ENCODE measurements at places on chromosomes 4 and X. TPM values are rescaled to one million over a fixed set of nuclear protein-coding genes. Genes with fewer than 3 reads are reported as not detected.

GAGE12E gene
- not detected for total RNA-seq

RBM47 gene
- total RNA-seq = 0.12 TPM

DNA sequence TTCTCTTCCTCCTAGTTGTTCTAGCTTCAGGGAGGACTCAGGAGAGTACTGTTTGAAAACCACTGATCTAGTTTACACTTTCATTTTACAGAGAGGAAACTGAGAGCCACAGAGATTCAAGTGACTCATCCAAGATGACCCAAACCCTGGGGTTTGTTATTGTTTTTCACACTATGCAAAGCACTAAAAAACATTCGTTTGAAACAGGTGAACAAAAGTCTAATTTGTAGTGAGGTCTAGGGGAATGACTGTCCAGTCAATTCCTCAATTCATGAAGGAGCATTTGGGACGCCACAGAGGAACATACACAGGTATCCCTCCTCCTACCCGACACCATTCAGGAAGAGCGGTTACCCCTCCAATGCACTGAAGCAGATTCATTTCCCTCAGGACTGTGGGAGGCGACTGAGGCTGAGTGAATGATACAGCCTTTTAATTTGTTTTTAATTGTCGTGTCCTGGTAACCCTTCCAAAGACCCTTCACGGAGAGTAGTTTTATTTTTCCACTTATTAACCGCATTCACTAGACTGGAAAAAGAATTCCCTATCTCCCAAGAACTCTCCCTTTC lies 30.3 kb downstream of the TLR10 start:
- no peaks in the 10 kb centered on the region for H3K4me1 ChIP-seq
- no peak overlapping the region for H3K4me3 ChIP-seq
- no peaks in the 10 kb centered on the region for H3K27me3 ChIP-seq

- H3K27ac ChIP-seq = no peak overlapping the region
- H3K4me3 ChIP-seq = no peak overlapping the region
- H3K4me1 ChIP-seq = peaks cover 3% of the 10 kb centered on the region
- no peaks in the 10 kb centered on the region for H3K27me3 ChIP-seq
These were observed 59.0 kb downstream of the SEL1L3 start for GRCh38 chr4:25803720-25804225.

MAGEA1 gene
- not detected for total RNA-seq

ARHGEF38 gene
- total RNA-seq = not detected

DNA sequence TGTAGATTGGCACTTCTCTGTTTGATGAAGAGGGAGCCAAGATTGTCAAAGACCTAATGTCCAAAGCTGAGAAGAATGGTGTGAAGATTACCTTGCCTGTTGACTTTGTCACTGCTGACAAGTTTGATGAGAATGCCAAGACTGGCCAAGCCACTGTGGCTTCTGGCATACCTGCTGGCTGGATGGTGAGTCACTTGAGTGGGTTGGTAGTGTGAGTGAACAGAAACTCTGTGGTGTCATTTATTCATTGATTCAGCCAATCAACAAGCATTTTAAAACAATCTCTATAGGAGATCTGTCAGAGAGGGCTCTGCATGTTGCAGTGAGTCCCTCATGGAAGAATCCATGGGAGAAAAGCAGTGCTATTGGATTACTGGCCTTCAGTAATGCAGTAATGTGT lies 16.3 kb downstream of the TAF9B start:
- peaks cover 6% of the 10 kb centered on the region for H3K4me1 ChIP-seq
- no peak for DNase-seq
- no peaks in the 10 kb centered on the region for H3K27me3 ChIP-seq

NR3C2 gene
- 0.20 TPM for total RNA-seq

DNA sequence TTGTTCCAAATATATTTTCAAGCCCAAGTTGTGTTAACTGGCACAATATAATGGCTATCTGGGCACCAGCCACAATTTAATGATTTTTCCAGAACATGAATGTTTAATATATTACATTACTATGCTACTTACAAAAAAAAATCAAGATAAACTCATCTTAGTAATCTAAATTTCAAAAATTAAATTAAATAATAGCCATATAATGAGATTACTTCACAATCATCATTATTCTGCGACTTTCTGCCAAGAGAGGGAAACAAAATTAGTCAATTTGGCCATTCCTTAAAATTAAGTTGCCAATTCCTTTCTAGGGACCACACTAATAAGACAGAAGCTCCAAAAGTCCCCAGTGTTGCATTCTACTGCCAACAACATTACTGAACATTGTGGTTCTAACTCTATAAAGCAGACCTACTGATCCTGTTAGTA lies 7.5 kb downstream of the NEK1 start:
- H3K27ac ChIP-seq = peak overlapping the region; percentile 67
- peaks cover 6% of the 10 kb centered on the region for H3K36me3 ChIP-seq
- peaks cover 13% of the 10 kb centered on the region for H3K4me1 ChIP-seq
- H3K4me3 ChIP-seq = no peak overlapping the region
- no peaks in the 10 kb centered on the region for H3K27me3 ChIP-seq
- DNase-seq = no peak

- H3K27me3 ChIP-seq = no peaks in the 10 kb centered on the region
- DNase-seq = no peak
- peaks cover under 1% of the 10 kb centered on the region for H3K36me3 ChIP-seq
- H3K27ac ChIP-seq = no peak overlapping the region
- peaks cover 15% of the 10 kb centered on the region for H3K4me1 ChIP-seq
- no peak overlapping the region for H3K4me3 ChIP-seq
These were observed 4.3 kb downstream of the STIM2 start for GRCh38 chr4:26864899-26865298.

GRCh38 chr4:121073004-121073435 lies 685 bp upstream of the NDNF start:
- peaks cover 50% of the 10 kb centered on the region for H3K27me3 ChIP-seq
- H3K4me3 ChIP-seq = peak overlapping the region; percentile 84
- no peak for DNase-seq
- H3K4me1 ChIP-seq = peaks cover 26% of the 10 kb centered on the region
- no peaks in the 10 kb centered on the region for H3K36me3 ChIP-seq
- no peak overlapping the region for H3K27ac ChIP-seq

DNA sequence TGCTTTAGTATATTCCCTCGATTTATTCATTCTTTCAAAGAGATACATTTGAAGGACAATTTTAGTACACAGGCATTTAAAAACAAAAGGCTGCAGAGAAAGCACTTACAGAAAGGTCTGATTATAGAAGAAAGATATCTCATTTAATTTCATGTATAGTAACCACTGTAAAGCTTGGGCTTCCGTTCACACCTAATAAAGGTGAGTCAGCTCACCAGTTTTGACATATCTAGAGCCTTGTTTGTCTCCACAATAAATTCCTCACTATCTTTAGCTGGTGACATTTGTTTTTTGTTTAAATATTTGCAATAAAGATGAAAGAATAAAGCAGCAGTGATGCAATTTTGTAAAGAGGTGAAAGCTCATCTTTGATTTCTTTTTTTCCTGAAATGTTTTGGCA lies 1.1 kb upstream of the EPHA5 start:
- no peak overlapping the region for H3K4me3 ChIP-seq
- peaks cover 39% of the 10 kb centered on the region for H3K4me1 ChIP-seq
- peaks cover 2% of the 10 kb centered on the region for H3K36me3 ChIP-seq
- no peak overlapping the region for H3K27ac ChIP-seq
- DNase-seq = no peak

DNA sequence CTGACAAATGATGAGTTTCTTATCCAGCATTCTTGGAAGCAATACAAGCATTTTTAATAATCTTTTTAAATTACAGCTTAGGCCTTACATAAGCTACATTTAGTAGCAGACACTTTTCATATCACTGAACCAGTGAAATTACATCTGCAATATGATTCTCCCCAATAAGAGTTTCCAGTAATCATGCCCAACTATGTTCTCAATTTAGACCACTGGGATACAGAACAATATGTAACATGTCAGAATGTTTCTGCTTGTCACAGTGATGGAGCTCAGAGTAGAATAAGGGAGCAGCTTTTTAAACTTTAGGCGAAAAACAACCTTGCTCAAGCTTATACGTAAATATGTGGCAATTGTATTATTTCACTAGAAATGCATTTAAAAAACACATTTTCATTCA lies 1132.2 kb downstream of the FAT4 start:
- H3K4me3 ChIP-seq = no peak overlapping the region
- DNase-seq = no peak
- peaks cover 10% of the 10 kb centered on the region for H3K4me1 ChIP-seq
- H3K27ac ChIP-seq = no peak overlapping the region

DNA sequence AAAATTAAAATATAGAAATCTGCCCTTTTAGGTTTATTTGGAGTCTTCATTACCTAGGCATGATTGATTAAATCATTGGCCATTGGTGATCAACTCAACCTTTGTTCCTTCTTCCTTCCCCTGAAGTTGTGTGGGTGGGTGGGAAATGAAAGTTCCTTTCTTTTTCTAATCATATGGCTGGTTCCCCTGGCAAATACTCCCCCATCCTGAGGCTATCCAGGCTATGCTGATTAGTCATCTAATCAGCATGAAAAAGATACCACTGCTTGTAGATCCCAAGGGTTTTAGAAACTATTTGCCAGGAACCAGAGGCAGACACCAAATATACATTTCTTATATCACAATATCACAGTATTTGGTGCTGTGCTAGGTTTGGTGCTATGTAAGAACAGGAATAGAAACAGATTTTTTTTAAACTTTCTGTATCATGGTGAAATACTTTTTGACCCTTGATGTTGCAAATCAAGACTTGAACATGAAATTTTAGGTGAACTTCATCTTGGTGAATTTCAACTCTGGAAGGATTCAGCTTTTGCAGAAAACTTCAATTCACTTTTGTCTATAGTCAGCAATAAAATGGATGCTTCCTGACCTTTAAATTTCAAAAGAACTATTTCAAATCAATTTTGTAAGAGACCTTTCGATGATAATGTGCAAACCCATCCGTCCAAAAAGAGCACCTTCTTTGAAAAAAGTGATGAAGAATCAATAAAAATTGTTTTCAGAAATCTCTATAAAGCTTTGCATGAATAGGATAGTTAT lies 71.1 kb downstream of the CCSER1 start:
- no peaks in the 10 kb centered on the region for H3K4me1 ChIP-seq
- H3K27me3 ChIP-seq = no peaks in the 10 kb centered on the region
- peaks cover under 1% of the 10 kb centered on the region for H3K36me3 ChIP-seq
- H3K27ac ChIP-seq = no peak overlapping the region

MAGEE2 gene
- total RNA-seq = not detected

SSX3 gene
- not detected for total RNA-seq

GRCh38 chr4:123546573-123547060 lies 150.0 kb downstream of the SPRY1 start:
- no peak for DNase-seq
- no peak overlapping the region for H3K27ac ChIP-seq
- H3K4me1 ChIP-seq = no peaks in the 10 kb centered on the region
- peaks cover 9% of the 10 kb centered on the region for H3K27me3 ChIP-seq

GRCh38 chr4:189765301-189765700 lies 175.4 kb upstream of the FRG1 start:
- no peak overlapping the region for H3K27ac ChIP-seq
- H3K36me3 ChIP-seq = no peaks in the 10 kb centered on the region
- no peaks in the 10 kb centered on the region for H3K27me3 ChIP-seq
- no peak overlapping the region for H3K4me3 ChIP-seq
- H3K4me1 ChIP-seq = no peaks in the 10 kb centered on the region
- DNase-seq = no peak

DNA sequence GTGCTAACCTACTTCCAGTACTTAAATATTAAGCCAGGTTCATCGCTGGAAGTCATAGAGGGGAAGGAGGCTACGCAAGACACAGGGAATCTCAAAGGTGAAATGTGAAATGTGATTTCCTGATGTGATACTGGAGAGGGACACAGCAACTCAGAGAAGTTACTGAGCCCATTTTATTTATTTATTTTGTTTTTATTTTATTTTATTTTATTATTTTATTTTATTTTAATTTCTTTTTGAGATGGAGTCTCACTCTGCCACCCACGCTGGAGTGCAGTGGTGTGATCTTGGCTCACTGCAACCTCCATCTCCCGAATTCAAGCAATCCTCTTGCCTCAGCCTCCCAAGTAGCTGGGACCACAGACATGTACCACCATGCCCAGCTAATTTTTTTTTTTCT lies 19.7 kb downstream of the CLRN2 start:
- no peaks in the 10 kb centered on the region for H3K27me3 ChIP-seq
- peaks cover 3% of the 10 kb centered on the region for H3K4me1 ChIP-seq
- H3K4me3 ChIP-seq = no peak overlapping the region
- H3K27ac ChIP-seq = no peak overlapping the region
- DNase-seq = no peak

DNA sequence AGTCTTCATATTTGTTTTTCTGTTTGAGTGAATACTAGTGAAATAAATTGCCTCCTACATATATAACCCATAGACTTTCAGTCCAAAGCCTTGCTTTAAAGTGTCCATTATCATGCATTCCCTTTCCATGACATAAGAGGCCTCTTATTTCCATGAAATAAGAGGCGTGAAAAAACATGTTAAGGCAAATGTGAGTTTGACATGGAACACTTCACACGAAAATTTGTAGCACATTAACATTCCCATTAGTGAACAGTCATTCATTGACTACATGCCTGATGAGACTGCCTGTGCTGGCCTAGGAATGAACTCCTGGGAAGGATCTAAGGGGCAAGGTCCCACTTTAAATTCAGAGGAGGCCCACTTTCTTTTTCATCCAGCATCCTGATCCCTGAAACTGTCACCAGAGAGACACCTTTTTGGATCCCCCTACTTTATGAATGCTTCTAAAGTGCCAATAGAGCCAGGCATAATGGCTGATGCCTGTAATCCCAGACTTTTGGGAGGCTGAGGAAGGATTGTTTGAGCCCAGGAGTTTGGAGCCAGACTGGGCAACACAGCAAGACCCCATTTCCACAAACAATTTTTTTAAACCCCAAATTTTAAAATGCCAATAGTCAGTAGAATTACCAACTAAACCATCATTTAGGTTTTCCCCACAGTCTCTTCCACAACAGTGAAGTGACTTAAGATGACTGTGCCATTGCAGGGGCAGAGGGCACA lies 6.7 kb downstream of the RTL8B start:
- no peak for DNase-seq
- H3K4me1 ChIP-seq = peaks cover under 1% of the 10 kb centered on the region
- no peaks in the 10 kb centered on the region for H3K36me3 ChIP-seq
- H3K27ac ChIP-seq = no peak overlapping the region
- no peaks in the 10 kb centered on the region for H3K27me3 ChIP-seq

DNA sequence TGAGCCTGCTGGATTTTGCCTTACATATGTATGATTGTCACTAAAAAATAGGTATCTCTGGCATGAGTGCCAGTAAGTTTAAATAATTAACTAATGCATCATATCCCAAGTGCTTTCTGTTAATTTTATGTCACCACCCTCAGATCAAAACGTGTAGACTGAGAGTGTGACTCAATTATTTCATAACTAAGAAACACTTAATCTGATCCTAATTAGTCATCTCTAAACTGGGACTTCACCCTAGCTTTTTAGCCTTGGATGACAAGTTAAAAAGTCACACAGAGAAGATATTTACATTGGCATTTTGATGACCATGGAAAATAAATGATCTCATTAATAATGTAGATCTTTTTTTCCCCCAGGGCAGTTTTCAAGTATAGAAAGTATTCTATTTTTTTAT lies 23.1 kb upstream of the SLC6A14 start:
- no peaks in the 10 kb centered on the region for H3K36me3 ChIP-seq
- no peaks in the 10 kb centered on the region for H3K4me1 ChIP-seq
- no peak overlapping the region for H3K4me3 ChIP-seq
- DNase-seq = no peak

All from chondrocyte (in vitro differentiated cells).